ENCODE measurements at places on chromosomes 5 and 9.

- DNase-seq = no peak
Observed at GRCh38 chr9:19176856-19177255, 49.6 kb upstream of the PLIN2 start.

- no peak for DNase-seq
Observed at GRCh38 chr5:76789991-76790581, 28.7 kb upstream of the F2RL1 start.

DNA sequence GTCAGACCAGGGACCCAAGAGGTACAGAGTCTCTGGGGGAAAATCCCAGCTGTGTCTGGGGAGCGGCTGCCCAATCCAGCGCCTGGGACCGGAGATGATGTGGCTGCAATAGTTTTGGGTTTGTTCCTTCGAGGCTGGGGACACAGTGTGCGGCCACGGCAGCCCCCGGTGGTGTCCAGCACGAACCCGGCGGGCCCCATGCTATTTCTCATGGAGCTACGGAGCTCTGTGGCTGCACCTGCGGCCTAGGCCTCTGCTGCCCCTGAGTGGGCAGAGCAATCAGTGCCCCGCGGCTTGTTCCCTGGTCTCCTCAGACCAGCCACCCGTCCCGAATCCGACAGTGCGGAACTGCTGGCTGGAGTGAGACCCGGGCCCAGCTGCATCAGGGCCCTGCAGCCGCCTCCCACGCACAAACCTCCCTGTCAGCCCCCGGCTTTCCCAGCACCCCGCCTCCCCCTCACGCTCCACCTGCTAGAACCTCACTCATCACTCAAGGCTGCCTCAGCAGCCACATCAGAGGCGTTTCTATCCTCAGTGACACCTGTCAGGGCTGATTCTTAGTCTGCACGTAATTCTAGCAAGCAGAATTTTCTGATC is 29.0 kb downstream of the SARDH start:
- DNase-seq = peak; percentile 49

GRCh38 chr9:9521033-9521779 is 1091.6 kb downstream of the PTPRD start:
- no peak for DNase-seq

- DNase-seq = no peak
Observed at GRCh38 chr9:118529210-118529609, 825.0 kb downstream of the TLR4 start.

DNA sequence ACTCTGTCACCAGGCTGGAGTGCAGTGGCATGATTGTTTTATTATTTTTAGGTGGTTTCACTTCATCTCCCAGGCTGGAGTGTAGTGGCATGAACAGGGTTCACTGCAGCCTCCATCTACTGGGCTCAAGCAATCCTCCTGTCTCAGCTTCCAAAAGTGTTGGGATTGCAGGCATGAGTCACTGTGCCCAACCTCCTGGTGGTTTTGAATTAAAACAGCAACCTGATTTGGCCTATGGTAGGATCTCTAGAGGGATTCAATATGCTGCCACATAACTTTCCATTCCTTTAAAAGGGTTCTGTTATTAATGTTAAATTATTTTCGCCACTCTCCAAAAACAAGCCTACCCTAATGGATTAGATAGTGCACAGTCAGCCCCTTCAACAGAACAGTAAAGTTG is 9.9 kb upstream of the HSPA4 start:
- DNase-seq = no peak

DNA sequence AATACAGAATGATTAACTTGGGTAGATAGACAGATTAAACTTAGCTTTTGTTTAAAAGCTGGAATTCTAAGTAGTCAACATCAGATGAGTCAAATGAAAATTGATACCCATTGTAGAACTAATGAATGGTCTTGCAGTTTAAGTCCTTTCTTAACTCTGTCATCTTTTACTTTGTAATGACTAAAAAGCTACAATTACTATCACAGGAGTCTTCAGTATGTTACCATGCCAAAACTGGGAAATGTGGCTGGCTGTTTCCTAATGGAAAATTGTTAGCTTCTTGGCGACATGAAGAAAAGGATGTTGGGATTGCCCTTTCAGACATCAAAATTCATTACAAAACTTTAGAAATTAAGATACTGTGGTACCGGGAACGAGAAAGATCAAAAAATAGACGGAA is 20.2 kb upstream of the ANXA1 start:
- DNase-seq = no peak

DNA sequence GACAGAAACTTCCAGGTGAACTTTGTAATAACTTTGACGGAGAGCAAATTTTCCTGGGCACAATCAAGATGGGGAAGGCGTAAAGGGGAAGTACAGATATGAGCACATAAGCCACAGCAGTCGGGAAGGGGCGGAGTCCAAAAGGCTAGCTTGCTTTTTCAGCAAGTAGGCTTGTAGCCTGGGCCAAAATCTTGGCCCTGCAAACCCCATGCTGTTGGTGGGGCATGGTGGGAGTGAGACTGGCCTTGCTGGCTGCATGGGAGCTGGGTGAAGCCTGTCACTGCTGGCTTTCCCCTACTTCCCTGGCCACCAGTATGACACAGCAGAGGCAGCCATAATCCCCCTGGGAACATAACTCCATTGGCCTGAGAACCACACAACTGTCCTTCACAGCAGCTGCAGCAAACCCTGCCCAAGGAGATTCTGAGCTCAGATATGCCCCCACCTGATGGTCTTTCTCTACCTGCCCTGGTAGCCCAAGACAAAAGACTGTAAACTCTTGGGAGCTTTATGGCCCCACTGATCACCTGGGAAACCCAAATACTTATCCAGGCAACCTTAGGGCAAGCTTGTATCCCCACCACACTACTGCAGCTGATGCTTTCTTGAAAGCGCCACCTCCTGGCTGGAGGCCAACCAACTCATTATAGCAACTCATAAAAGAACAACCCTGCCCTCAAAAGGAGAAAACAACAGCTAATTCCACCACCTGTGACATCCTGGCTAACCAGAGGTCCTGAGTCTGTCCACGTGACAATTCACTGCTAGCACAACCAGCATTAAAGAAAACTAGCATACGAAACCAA is 24.0 kb downstream of the DCTN4 start:
- DNase-seq = no peak

- no peak for DNase-seq
Observed at GRCh38 chr9:96719521-96719920, 58.4 kb downstream of the ZNF510 start.

- DNase-seq = no peak
Observed at GRCh38 chr5:98296426-98296825, 477.0 kb upstream of the RGMB start.

GRCh38 chr5:116497631-116498030 is 77.0 kb downstream of the SEMA6A start:
- DNase-seq = no peak

DNA sequence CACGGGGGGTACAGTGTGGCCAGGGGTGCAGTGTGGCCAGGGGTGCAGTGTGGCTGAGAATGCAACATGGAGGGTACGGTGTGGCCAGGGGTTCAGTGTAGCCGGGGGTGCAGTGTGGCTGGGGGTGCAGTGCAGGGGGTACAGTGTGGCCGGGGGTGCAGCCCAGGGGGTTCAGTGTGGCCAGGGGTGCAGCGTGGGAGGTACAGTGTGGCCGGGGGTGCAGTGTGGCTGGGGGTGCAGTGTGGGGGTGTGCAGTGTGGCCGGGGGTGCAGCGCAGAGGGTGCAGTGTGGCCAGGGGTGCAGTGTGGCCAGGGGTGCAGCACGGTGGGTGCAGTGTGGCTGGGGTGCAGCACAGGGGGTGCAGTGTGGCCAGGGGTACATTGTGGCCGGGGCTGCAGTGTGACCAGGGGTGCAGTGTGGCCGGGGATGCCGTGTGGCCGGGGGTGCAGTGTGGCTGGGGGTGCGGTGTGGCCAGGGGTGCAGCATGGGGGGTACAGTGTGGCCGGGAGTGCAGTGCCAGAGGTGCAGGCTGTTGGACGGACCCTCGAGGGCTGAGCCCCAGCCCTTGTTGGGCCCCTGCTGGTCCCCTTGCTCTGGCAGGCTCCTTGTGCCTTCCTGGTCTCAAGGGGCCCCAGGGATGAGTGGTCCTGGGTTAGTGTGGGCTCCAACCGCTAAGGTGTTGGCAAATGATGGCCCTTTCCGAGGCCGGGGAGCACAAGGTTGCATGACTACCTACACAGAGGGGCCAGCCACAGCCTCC is 17.9 kb downstream of the TPPP start:
- DNase-seq = no peak

GRCh38 chr5:159049844-159050315 is 49.8 kb downstream of the EBF1 start:
- no peak for DNase-seq

GRCh38 chr5:10583663-10584572 is 20.0 kb downstream of the ANKRD33B start:
- DNase-seq = no peak

DNA sequence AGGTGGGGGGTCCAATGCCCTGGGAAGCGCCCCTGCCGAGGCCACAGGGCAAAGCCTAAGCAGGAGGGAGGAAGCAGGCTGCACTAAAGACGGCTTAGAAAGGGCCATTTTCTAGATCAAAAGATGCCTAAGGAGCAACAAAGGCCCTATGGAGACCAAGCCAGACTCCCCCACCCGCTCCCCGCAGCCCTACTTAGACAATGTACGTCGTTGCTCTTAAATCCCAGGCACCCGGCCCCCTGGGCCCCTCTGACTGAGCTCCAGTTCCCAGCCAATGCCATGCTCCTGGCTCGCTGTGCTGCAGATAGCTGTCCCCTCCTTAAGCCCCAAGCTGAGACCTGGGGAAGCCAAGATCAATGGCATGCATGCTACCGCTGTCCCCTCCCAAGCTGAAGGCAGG is 10.3 kb downstream of the IPPK start:
- no peak for DNase-seq

GRCh38 chr5:52898961-52899680 is 90.0 kb upstream of the ITGA2 start:
- DNase-seq = no peak

DNA sequence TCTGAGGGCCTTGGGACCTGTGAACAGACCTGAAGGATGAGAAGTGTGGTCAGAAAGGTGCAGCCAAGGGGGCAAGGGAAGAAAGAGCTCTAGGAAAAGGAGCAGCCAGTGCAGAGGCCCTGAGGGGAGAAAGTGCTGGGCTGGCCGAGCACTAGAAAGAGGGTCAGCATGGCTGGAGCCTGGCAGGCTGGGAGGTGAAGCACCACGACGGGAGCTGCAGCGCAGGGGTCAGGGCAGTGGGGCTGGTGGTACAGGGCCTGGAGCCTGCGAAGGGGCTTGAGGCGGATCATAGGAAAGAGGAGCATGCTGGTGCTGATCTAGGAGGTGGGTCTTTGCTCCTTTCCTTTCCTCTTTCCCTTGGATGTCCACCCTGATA is 9.1 kb upstream of the SYNPO start:
- DNase-seq = no peak

- no peak for DNase-seq
Observed at GRCh38 chr9:26677965-26678706, 214.5 kb downstream of the CAAP1 start.
